ENCODE measurements at places on chromosomes 5 and 9.
A peak's percentile ranks its signal among the peaks of the same experiment; 100 is the strongest.

- peaks cover 34% of the 10 kb centered on the region for H3K27me3 ChIP-seq
- no peak overlapping the region for H3K27ac ChIP-seq
- H3K36me3 ChIP-seq = no peaks in the 10 kb centered on the region
- no peak overlapping the region for H3K4me3 ChIP-seq
- DNase-seq = no peak
Measured at GRCh38 chr5:123286891-123287290, 136.3 kb downstream of the CEP120 start.

DNA sequence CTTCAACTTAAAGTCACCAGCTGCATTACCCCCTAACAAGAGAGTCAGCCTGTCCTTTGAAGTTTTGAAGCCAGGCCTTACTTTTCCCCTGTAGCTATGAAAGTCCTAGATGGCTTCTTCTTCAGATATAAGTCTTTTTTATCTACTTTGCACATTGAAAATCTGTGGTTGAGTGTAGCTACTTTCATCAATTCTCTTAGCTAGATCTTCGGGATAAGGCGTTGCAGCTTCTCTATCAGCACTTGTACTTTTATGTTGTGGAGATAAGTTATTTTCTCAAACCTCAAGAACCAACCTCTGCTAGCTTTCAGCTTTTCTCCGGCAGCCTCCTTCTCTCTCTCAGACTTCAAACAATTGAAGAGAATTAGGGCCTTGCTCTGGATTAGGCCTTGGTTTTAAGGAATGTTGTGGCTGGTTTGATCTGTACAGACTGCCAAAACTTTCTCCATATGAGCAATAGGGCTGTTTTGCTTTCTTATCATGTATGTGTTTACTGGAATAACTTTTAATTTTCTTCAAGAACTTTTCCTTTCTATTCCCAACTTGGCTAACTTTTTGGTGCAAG is 21.6 kb downstream of the CATSPER3 start:
- no peaks in the 10 kb centered on the region for H3K27me3 ChIP-seq
- H3K36me3 ChIP-seq = no peaks in the 10 kb centered on the region
- DNase-seq = no peak

DNA sequence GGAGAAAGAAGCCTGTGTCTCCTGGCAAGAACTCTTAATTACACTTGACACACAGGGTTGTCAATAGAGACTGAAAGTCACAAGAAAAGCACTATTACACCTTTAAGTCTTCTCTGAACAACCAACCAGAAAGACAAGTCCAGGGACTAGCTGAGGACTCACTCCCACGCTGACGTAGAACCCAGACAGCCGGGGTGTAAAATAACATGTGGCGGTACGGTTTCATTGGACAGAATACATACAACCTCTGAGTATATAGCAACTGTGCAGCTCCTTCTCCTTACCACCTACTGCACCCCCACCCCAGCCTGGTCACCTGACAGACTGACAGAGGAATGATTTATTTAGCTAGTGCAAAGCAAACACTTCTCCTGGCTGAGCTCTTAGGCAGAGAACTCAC is 103.4 kb upstream of the RASEF start:
- no peaks in the 10 kb centered on the region for H3K36me3 ChIP-seq
- H3K27me3 ChIP-seq = no peaks in the 10 kb centered on the region
- no peak overlapping the region for H3K4me3 ChIP-seq
- DNase-seq = no peak
- no peak overlapping the region for H3K27ac ChIP-seq

- no peak for DNase-seq
- H3K4me1 ChIP-seq = peaks cover 49% of the 10 kb centered on the region
- H3K4me3 ChIP-seq = no peak overlapping the region
- H3K27ac ChIP-seq = peak overlapping the region; percentile 59
- H3K27me3 ChIP-seq = no peaks in the 10 kb centered on the region
- no peaks in the 10 kb centered on the region for H3K36me3 ChIP-seq
Measured at GRCh38 chr5:142938266-142938880, 168.2 kb downstream of the ARHGAP26 start.

- no peaks in the 10 kb centered on the region for H3K27me3 ChIP-seq
- H3K4me1 ChIP-seq = no peaks in the 10 kb centered on the region
- DNase-seq = no peak
Measured at GRCh38 chr5:76601470-76601869, 21.7 kb downstream of the F2RL2 start.

DNA sequence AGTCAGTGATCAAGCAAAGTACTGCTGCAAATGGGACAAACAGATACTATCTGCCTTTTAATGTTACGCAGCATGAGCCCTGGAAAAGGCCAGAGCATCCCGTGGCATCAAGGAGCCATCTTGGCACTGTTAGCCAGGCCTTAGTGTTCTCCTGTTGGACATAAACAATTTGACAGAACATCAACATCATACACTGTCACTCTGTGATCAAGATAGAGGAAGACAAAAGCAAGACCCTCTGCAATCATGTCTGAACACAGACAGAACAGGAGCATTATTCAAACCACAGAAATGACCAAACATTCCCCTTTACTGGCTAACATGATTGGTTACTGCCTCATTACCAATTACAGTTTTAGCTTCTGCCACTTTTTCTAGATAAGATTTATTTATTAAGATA is 21.2 kb upstream of the ROPN1L start:
- peaks cover 6% of the 10 kb centered on the region for H3K4me1 ChIP-seq
- no peak overlapping the region for H3K4me3 ChIP-seq
- H3K27me3 ChIP-seq = no peaks in the 10 kb centered on the region
- peaks cover 100% of the 10 kb centered on the region for H3K36me3 ChIP-seq
- no peak for DNase-seq

GRCh38 chr5:71839096-71839884 is 120.2 kb downstream of the CARTPT start:
- no peak for DNase-seq
- no peaks in the 10 kb centered on the region for H3K36me3 ChIP-seq
- H3K27ac ChIP-seq = no peak overlapping the region
- H3K4me3 ChIP-seq = no peak overlapping the region

DNA sequence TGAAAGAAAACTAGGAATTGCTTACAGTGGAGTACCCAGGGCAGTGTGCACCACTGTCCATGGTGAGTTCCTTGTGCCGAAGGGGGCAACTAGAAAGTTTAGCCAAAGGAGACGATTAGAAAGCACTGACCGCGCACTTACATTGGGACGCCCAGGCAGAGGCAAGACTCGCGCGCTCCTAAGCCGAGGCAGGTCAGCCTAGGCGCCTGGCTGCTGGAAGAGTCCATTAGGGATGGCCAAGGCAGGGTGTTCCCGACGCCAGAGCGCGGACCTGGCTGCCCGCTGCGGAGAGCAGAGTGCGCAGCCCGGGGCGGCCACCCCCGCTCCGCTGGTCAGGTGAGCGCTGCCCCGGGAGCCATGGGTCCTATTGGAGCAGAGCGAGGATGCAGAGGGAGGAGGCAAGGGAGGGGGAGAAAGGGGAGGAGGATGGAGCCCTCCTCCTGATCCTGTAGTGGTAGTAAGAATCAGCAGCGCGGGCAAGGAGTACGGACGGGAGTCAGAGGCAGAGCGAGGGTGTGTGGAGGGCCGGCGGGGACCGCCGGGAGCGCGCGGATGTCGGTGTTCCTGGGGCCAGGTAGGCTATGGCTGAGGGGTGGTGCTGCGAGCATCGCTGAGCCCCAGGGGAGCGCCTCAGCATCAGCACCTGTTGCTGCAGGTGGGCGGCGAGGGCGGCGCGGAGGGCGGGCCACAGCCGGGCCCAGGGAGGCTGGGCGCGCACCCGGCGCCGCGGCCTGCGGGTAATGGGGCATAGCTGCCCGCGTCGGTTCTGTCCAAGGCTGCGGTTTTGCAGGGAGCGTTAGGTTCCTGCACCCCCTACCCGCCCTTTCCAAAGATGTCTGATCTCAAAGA is at the start of gene ADGRV1:
Gene ADGRV1, plus strand, starts transcription at position 454 of the 849 bp plus-strand sequence. Its CDS starts 99 bp downstream, at position 553.
- peaks cover 6% of the 10 kb centered on the region for H3K4me1 ChIP-seq
- H3K36me3 ChIP-seq = no peaks in the 10 kb centered on the region
- H3K27me3 ChIP-seq = peaks cover 18% of the 10 kb centered on the region

- no peak overlapping the region for H3K4me3 ChIP-seq
- no peak for DNase-seq
- H3K36me3 ChIP-seq = no peaks in the 10 kb centered on the region
- peaks cover 7% of the 10 kb centered on the region for H3K4me1 ChIP-seq
- H3K27me3 ChIP-seq = no peaks in the 10 kb centered on the region
Measured at GRCh38 chr9:126793686-126794417, 11.0 kb upstream of the ZBTB43 start.
